ENCODE measurements at places on chromosomes 4 and X.

DNA sequence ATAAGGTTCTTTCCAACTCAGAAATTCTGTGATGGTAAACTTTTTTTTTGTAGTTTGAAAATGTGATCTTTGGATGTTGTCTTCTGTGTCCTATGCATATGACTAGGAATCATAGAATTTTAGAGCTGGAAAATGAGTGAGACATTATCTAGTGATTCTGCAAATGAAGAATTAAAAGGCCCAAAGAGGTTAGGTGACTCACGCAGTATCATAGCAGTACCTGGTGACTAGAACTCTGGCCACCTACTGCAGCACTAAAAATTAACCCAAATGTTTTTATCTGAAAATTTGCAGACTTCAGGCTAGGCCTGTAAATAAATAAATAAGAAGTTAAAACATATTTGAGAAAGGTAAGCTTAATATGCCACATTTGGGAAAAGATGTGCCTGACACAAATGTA, 52.8 kb downstream of the NFKB1 start:
- DNase-seq, result no peak

DNA sequence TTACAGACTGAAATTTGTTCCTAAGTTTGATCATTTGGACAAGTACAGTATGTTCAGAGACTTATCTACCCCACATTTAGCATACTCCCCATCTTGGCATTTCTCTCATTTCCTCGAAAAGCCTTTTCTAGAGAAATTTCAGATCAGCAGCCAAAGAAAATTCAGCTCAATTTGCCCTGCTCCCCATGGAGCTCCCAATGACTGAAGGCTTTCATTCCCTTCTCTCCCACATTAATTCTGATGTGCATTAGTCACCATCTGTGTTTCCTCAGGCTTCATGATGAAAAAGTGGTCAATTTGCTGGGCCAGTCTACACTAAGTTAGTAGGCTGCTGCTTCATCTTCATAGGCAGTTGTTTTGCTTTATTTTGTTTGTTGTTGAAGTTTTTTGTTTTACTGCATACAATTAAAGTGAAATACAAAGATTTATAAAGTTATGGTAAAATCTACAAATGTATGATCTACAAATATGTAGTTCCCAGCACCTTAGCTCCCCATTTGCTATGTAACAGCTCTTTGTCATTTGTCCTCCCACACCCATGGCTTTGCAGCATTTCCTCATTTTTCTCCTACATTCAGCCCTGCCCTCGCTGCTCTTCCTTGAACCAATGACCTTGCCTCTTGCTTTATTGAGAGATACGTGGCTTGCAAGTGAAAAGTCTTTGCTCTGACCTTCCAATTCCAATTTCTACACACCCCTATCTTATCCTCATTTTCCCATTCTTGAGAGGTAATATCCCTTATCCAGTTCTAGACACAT, 193.9 kb downstream of the ANAPC10 start:
- no peak for DNase-seq

DNA sequence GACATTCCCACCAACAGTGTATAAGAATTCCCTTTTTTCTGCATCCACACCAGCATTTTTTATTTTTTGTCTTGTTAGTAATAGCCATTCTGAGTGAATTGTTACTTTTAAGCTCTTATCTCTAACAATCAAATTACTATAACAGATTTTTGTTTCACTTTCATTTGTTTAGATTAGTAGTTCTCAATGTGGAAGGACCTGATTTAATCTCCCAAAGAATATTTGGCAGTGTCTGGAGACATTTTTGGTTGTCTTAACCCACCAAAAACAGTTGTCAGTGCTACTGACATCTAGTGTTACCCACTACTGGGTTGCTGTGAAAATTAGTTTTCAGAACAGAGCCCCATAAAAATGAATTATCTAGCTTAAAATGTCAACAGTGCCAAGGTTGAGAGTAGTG, 37.9 kb downstream of the RUFY3 start:
- no peak for DNase-seq

DNA sequence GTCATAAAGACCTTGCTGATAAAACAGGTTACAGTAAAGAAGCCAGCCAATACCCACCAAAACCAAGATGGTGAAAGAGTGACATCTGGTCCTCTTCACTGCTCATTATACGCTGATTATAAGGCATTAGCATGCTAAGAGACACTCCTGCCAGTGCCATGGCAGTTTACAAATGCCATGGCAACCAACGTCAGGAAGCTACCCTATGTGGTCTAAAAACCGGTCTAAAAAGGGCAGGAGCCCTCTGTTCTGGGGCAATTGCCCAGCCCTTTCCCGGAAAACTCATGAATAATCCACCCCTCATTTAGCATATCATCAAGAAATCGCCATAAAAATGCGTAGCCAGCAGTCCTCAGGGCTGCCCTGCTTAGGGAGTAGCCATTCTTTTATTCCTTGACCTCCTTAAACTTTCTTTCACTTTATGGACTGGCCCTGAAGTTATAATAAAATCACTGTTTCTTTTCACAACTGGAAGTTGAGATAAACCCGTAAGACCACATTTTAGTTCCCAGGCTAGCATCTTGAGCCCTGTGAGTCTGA, 260.5 kb upstream of the FAT1 start:
- no peak for DNase-seq

GRCh38 chrX:19867411-19867732, 20.0 kb downstream of the SH3KBP1 start:
- DNase-seq, result no peak

GRCh38 chrX:13474164-13474516, 95.3 kb upstream of the EGFL6 start:
- DNase-seq, result no peak

DNA sequence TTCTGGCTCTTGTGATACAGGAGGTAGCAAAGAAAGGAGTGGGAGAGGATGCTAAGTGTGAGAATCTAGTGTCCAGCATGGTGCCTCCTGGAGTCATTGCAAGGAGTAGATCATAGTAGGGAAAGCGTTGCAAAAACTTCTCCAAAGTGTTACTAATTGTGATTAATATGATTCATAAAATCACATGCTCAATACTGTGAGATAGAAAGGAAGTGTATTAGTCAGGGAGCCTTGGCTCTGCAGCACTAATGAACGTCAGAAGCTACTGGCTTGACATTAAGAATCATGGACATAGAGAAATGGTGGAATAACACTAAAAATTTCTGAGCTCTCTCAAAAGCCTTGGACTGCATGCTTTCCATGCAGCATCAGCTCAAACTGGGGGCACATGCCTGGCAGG, 299.1 kb downstream of the EVC2 start:
- DNase-seq, result no peak

- DNase-seq, result no peak
These were observed 41.7 kb downstream of the FGFRL1 start for GRCh38 chr4:1053080-1053661.

GRCh38 chr4:183354219-183354618, 32.0 kb upstream of the CLDN24 start:
- DNase-seq, result no peak

GRCh38 chrX:108131471-108131870, 39.9 kb downstream of the ATG4A start:
- no peak for DNase-seq

GRCh38 chrX:101408532-101408841, 465 bp downstream of the HNRNPH2 start:
- no peak for DNase-seq

DNA sequence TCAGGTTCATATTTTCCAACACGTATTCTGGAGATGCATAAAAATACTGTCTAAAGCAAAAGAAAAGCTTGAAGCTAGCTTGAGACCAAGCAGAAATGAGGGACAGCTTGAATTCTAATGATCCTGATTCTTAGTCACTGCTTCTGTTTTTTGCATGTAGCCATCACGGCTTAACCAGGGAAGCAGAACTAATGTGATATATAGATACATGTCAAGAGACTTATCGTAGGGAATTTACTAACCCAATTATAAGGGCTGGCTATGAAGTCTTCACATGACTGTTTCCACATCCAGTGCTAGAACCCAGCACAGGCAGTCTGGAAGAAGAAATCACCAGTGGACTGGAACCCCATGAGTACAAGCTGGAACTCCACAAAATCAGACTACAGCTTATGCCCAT, 85.2 kb upstream of the SLIT2 start:
- DNase-seq, result no peak

- no peak for DNase-seq
These were observed 32.0 kb upstream of the XK start for GRCh38 chrX:37653397-37654085.

DNA sequence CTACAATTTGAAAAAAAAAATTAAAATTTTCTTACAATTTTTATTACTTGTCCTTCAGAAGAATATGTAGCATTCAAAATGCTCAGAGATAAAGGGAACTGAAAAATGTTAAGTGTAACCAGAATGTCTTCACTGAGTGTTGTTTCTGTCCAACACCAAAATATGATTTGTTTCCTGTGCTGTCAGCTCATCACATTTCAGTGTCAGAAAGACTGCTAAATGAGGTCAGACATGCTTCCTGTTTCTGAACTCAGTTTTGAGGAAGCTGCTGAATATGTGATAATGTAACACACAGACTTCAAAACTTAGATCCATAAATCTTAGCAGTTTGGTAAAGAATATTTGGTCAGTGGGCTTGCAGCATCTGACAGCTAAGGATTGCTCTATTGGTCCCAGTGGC, 1849.7 kb downstream of the PCDH7 start:
- DNase-seq, result no peak

DNA sequence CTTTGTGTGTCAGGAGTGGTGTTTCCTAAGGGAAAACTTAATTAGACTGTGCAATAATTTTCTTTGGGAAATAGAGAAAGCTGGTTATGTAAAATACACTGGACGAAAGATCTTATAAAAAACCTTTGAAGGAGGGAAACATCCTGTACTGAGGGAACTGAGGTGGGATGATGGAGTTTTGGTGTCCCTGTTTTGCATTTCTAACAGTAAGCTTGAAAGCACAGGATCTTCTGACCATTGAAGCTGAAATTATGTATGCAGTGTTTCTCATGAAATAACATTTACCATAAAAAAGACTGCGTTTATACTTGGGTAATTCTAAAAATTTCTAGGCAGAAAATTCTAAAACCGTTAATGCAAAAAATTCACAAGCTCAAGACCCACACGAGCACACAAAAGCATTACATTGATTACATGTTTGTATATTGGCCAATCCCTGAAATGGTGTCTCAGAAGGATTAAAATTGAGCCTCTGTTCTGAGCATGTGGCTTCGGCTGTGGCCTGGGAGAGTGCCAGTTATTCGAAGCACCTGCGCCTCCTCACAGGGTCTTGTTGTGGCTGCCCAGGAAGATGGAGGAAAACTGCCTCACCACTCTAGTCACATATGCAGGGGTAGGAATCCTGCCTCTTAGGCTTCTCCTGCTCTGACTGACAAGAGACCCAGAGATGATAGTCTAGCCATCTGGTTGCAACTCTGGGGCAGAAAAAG, 49.5 kb downstream of the JADE3 start:
- DNase-seq, result no peak

DNA sequence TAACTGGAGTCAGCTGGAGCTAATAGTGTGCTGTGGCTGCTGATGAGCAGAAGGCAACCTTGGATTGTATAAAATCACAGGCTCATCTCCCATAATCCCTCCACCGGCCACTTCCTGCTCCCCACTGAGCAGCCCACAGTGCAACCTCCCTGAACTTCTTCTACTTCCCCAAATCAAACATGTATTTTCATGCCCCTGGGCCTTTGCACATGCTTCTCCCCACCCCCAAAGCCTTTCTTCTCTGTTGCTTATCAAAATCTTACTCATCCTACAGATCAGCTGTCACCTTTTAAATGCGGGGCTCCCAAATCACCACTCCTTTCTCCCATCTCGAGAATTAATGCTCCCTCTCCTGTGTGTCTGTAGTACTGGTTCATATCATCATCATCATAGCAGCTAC, 35.8 kb downstream of the RHOH start:
- DNase-seq, result no peak

GRCh38 chr4:41882625-41883347, 52.4 kb upstream of the TMEM33 start:
- no peak for DNase-seq

- no peak for DNase-seq
These were observed 2204.5 kb downstream of the ARAP2 start for GRCh38 chr4:34039766-34040165.

DNA sequence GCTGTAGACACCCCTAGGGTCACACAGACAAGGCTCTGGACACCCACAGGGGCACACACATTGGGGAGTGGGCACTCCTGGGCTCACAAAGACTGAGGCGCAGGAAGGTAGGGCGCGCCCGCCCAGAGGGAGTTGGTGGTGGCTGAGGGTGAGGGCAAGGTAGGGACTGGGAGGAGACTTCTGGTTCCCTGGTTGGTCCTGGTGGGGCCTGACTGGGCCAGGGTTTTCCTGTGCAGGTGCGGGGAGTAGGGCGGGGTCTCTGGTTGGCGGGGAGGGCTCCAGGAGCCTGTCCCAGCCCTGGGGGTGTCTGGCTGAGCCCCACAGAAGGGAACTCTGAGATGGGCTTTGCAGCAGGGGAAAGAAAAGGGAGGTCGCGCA, 6.7 kb upstream of the WAS start:
- DNase-seq, result no peak

DNA sequence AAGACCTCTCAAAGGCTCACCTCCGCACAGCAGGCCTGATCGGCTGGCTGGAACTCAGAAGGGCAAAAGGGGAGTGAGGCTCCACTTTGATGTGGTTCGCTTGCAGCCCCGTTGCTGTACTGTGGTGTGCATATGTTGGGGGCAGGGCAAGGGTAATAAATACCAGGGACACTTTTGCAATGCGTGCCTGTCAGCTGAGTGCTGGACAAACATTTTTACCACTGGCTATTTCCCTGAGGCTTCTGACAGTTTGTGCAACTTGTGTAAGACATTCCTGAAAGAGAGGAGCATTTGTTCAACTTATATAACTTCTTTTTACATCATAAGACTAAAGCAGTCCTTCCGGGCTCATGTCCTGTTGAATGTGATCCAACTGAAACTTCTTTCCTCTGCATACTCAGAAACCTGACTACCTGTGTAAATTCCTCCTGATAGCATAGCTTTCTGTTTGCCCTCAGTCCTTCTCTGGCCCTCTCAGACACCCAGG, 82.3 kb downstream of the SPRY1 start:
- no peak for DNase-seq

DNA sequence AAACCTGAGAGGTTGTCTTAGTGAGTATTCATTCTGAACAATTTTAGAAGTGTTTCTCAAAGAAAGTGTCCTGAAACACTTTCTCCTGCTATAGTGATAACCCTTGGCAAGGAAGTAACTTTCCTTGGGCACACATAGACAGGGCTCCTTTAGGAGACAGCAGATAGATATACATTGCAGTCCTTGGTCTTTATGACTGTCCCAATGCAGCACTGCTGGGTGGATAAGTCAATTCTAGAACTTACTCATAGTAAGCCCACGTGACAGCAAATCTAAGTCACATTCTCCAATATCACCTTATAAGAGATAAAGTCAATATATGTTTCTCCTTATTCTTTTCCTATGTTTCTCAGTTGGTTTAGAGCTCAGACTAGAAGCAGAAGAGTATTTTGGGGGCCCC, 46.7 kb downstream of the GPRASP3 start:
- no peak for DNase-seq

GRCh38 chr4:115844180-115844579, 730.8 kb upstream of the NDST4 start:
- no peak for DNase-seq

GRCh38 chr4:101355246-101355645, 7.9 kb upstream of the PPP3CA start:
- DNase-seq, result no peak

- DNase-seq, result no peak
These were observed 624.1 kb upstream of the GNPDA2 start for GRCh38 chr4:45350438-45350837.
